ENCODE measurements at places on chromosomes 13 and 19. TPM values are rescaled to one million over a fixed set of nuclear protein-coding genes. Genes with fewer than 3 reads are reported as not detected.

DNA sequence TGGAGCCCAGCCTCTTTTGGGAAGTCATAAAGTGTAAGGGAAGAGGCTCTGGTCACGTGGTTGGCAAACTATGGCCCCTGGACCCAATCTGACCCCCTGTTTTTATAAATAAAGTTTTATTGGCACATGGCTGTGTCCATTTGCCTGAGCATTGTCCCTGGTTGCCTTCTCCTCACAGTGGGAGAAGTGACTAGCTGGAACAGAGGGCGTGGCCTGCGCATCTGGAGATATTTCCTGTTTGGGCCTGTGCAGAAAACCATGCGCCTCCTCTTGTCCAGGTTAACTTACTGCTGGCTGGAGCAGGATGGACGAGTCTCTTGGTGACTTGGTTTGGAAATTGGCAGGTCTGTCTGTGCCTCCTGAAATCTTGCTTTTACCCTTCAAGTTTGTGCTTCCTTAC, 48.3 kb downstream of the KDM4B start:
- DNase-seq, result no peak

B3GLCT gene
- 5.7 TPM for total RNA-seq

GRCh38 chr19:29495091-29495490, 30.7 kb upstream of the VSTM2B start:
- DNase-seq, result no peak

- no peak for DNase-seq
Observed at GRCh38 chr13:27792393-27793218, at the start of gene GSX1. Gene GSX1, plus strand, starts transcription at chr13:27792483. Its CDS starts 208 bp downstream, at chr13:27792691.

DNA sequence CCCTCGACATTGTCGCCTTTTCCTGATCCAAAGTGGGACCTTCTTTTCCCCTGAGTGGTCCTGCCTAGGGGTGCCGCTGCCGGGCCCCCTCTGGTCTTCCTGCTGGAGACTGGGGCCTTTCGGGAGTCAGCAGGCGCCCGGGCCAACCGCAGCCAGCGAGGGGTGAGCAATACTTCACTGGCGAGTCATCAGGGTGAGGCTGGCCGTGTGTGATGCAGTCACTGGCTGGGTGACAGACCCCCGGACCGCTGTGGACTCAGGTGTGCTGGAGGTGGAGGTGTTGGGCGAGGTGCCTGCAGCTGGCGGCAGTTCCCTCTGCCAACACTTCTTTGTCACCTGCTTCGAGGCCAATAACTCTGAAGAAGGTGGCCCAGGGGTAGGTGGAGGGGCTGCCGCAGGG, 1.5 kb upstream of the CGB5 start:
- DNase-seq, result no peak

TUBA3C gene
- not detected for total RNA-seq

GRCh38 chr13:30169442-30169841, 137.9 kb downstream of the KATNAL1 start:
- no peak for DNase-seq

DPF1 gene
- not detected for total RNA-seq

- no peak for DNase-seq
Observed at GRCh38 chr19:50562996-50563395, 5.2 kb downstream of the LRRC4B start.

GRCh38 chr13:42048684-42049453, 421 bp downstream of the DGKH start:
- DNase-seq, result peak; percentile 76

MATK gene
- total RNA-seq, result 61.9 TPM

LHB gene
- not detected for total RNA-seq

DNA sequence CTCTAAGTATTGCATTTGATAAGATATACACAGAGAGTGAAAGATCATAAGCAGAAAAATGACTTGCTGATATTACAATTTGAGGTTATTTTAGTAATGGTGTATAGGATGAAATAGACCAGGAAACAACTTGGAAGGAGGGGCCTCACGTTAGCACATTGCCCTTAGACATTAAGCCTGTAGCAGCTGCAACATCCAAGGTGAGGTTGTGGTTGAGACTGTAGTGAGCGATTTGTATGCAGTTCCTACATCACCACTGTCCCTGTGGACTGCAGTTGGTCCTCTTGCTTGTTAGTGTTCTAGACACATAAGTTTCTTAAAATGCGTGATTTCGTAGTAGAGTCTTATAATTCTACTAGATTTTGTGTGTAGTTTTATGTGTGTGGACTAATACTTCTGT, 311.3 kb downstream of the ATP8A2 start:
- no peak for DNase-seq

DNA sequence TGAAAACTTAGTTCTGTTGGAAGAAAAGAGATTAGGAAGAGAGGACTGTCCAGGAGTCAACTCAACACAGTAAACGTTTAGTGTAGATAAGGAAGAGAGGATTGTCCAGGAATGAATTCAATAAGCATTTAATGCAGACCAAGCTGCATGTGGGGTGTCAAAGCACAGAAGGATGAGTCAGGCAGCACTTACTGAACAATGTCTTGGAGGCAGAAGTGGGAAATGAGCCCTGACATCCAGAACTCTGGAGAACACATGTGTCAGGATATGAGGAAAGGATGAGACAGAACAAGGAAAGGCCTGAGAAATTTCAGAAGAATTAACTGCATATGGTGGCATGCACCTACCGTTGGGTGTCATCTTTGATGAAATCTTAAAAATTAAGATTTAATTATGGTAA, 429.2 kb upstream of the HTR2A start:
- no peak for DNase-seq

- no peak for DNase-seq
Observed at GRCh38 chr19:55379174-55379573, 2.5 kb downstream of the TMEM190 start.

NTF4 gene
- total RNA-seq, result not detected

GRCh38 chr13:26509491-26509890, 48.0 kb upstream of the WASF3 start:
- no peak for DNase-seq

DNA sequence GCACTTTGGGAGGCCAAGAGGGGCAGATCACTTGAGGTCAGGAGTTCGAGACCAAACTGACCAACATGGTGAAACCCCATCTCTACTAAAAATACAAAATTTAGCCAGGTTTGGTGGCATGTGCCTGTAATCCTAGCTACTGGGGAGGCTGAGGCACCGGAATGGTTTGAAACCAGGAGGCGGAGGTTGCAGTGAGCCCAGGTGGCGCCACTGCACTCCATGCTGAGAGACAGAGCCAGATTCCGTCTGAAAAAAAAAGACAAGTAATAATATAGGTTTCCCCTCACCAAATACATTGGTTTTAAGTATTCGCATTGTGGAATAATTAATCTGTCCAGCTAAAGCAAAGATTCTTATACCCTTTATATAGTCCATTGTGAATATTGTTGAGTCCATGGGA, 1544.6 kb downstream of the OLFM4 start:
- DNase-seq, result no peak

SPTBN4 gene
- total RNA-seq, result not detected

GRCh38 chr19:13010038-13010991, 15.0 kb downstream of the NFIX start:
- no peak for DNase-seq

GRCh38 chr19:17091758-17092333, 16.3 kb downstream of the MYO9B start:
- DNase-seq, result no peak

ZNF563 gene
- 2.3 TPM for total RNA-seq

DNA sequence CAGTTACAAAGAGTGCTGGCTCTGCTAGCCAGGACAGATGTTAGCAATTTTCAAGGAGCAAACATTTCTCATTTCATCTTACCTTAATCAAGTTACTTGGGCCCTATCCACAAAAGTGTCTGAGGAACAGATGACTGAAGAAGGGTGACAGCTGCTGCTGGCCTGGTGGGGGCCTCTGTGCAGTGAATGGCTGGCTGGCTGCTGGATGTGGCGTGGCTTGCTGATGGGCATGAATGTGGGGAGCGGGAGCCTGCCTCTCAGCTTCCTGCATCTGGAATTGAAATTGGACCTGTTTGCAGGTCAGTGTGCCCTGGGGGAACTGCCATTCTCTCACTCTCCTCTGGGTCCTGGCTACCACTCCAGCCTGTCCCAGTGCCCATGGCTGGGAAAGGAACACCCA, 94.7 kb downstream of the RGCC start:
- no peak for DNase-seq

CTXN1 gene
- total RNA-seq, result not detected

OR7A5 gene
- total RNA-seq, result not detected

- DNase-seq, result no peak
Observed at GRCh38 chr19:28694812-28695211, 518.1 kb downstream of the UQCRFS1 start.

ZNF578 gene
- total RNA-seq, result 1.00 TPM

DNA sequence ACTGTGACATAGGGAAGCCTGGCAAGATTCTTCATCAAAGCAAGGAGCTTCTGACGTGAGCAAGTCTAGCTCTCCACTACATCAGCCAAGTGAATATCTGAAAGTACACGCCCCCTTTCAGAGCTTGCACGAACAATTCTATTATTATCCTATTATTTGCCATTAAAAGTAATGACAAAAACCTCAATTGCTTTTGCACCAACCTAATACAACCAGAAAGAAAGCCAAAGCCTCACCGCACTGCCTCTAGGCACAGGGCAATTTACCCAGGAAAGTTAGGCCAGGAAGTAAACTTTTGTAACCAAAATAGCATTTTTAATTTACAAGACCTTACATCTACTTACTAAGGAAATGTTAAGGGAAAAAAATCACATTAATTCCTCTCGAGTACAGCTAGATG, 41.2 kb downstream of the LATS2 start:
- no peak for DNase-seq

DNA sequence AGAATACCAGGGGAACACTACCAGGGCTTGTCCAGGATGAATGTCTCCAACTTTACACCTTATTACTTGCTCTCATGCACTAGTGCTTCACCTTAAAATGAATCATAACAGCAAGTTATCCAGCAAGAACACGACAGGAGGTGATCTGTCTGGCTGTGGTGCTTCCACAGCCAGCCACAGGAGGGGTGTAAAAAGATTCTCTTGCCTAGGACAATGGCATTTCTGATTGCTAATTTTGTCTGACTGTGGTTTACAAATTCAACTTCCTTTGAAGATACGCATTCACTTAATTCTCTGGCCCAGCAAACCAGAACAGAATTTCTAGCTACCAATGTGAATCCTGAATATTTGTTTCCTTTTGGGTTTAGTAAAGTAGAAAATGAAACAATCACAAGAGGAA, 23.1 kb upstream of the COG3 start:
- no peak for DNase-seq

GRCh38 chr13:31803311-31803710, 64.0 kb downstream of the RXFP2 start:
- no peak for DNase-seq

GRCh38 chr19:54335164-54335563, 3.8 kb downstream of the LILRA4 start:
- DNase-seq, result no peak

GRIK5 gene
- 1.0 TPM for total RNA-seq

DNA sequence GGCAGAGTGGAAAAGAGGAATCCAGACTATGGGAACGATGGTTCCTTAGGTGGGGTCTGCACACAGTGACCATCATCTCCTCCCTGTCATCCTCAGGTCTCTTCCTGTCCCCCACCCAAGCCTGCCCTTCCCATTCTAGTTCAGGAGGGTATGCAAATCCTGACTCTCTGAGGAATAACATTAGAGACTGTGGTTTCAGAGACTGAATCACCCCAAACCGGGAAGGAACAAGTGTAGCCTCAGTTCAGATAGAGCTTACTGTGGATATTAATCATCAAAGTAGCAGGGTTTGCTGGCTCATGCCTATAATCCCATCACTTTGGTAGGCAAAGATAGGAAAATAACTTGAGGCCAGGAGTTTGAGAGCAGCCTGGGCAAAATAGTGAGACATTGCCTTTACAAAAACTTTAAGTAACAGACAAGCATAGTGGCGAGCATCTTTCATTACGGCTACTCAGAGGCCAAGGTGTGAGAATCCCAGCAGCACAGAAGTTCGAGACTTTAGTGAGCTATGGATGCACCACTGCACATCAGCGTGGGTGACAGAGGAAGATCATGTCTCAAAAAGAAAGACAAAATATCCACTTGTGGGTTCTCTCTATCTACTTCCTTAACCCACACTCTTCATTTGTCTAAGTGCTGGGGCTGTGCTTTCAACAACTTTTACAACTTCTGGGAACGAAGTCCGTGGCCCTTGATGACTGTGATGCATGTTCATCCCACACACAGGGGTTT, 19.3 kb upstream of the LGALS13 start:
- DNase-seq, result no peak
